NCI-H446 treated with DMSO at 0.1 percent for 48 hours (cell line): ENCODE measurements at places on chromosomes 4 and X.

DNA sequence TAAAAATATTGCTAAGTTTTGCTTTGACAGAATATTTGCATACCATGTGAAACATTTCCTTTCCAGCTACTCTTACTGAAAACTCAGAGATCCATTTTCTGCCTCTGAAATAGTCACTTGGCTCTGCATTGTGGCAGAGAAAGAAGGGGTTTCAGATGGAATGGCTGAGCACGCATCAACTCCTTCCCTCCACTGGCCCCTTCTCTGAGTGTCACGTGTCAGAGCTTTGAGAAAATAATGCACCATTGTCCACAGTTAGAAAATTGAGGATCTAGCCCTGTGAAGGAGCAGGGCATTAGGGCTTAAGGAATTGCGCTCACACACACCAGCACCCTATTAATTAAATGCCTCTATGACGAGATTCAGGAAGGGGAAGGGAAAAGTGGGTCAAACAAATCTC, 78.8 kb upstream of the FAT4 start:
- DNase-seq: no peak

DNA sequence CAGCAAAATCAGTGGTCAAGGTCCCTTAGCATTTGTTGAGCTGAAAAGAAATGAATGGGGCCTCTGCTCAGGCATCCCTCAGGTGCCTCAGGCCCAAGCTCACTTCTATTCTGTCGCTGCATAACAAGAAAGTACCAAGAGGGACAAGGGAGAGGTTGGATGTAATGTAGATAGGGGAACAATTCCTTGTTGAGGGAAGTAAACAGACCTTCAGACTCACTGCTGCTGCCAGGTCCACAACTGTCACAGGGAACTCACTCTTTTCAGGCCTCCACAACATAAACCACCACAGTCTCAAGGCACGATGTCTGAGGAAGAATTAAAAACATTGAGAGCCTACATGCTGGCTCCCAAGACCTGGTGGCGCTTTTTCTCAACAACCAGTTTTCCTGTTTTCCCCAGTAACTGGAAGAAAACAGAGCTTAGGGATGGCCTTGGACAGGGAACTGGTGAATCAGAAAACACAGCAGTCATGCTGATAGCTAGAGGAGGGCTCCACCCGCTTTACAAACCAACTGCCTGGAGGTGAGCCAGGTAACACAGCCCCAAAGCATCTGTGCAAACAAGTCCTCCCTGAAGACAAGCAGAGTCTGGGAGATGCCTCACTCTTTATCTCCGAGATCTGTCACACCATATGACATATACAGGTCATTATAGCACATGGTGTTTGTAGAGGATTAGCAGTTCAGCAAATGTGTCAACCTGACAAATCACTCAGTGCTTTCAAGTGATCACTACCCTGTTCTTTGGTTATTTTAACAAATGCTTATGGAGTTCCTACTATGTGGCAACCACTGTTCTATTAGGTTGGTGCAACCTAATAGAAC, 14.3 kb upstream of the AWAT1 start:
- DNase-seq: peak; percentile 4

- DNase-seq: no peak
Observed at GRCh38 chrX:129997086-129997485, 14.7 kb downstream of the BCORL1 start.

DNA sequence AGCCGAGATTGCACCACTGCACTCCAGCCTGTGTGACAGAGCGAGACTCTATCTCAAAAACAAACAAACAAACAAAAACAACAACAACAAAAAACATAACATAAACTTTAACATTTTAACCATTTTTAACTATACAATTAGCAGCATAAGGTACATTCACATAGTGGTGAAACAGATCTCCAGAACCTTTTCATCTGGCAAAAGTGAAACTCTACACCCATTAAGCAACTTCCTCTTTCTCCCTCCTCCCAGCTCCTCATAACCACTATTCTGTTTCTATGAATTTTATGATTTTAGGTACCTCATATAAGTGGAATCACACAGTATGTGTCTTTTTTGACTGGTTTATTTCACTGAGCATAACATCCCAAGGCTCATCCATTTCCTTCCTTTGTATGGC, 103.6 kb downstream of the FAM13A start:
- no peak for DNase-seq

DNA sequence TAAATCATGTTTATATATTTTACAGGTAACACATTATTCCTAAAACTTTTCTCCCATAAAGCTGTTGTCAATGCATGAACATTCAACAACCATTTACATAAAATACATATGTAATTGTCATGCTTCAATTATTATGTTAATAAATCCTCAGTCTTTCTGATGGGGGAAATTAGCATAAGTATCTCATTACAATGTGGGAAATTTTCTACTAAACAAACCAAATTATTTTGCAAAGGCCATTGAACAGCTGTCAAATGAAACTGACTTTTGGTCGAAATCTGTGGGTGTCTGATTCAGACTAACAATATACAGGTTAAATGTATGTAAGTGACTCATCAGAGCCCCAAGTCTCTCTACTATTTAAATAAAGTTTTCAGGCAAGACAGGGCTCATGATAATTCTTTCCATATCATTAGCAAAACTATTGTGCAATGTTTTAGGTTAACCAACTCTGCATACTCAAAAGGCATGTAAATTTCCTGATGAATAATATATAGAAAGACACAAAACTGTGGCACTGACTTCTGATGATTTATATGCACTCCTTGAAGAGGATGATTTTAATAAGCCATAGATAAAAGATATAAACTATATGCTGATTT, 795.3 kb upstream of the AADAT start:
- DNase-seq: no peak

- DNase-seq: no peak
Observed at GRCh38 chr4:37604461-37604860, 81.7 kb downstream of the RELL1 start.

GRCh38 chr4:139841464-139842195, 176.0 kb downstream of the MGST2 start:
- DNase-seq: no peak

DNA sequence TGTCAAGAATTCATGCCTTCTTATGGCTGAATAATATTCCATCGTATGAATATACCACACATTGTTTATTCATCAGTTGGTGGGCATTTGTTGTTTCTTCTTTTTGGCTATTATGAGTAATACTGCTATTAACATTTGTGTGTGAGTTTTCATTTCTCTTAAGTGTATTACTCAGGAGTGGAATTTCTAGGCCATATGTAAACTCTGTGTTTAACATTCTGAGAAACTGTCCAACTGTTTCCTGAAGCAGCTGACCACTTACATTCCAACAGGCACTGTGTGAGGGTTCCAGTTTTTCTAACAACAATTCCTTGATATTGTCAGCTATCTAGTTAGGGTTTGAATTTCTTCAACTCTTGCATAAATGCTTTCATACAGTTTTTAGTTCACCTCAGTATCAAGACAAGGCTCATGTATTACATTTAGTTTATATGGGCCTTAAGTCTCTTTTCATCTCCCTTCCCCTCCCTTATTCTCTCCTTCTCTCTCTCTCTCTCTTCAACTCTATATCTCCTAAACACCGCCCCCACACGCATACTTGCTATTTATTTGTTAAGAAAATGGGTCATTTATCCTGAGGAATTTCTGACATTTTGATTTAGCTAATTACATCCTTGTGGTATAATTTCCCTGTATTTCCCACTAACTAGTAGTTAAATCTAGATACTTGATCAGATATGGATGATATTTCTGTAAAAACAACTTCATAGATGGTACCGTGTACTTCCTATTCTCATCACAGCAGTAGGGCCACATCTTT, 77.4 kb downstream of the WDR19 start:
- no peak for DNase-seq

DNA sequence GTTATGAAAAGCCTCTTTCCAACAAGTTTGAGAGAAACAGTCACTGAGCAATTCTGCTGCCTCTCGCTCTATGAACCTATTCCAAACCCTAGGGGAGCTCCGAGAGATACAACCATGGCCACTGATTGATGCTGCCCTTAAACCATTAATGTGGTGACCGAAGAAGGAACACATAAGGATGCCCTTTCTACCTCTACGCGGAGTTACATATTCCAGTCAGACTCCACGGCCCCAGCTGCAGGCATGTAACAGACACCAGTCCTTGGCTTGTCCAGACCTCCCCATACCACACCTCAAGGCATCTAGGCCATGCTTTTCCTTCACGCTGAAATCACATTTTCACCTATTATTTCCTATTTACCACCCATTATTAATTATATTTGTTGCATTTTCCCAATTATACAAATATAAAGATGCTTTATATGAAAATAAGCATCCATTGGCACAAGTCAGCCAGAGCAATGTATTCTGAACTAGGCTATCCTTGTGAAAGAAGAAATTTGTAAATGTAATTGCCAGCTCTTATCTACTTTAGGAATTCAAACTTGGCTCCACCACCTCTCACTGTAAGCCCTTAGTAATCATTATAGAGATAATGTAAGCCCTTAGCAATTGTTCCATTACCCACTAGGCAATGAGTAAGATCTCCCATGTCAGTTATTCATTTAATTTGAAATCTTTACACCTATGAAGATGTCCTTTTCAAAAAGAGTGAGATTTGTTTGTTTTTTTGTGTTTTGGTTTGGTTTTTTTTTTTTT, 338.4 kb downstream of the NR3C2 start:
- no peak for DNase-seq

DNA sequence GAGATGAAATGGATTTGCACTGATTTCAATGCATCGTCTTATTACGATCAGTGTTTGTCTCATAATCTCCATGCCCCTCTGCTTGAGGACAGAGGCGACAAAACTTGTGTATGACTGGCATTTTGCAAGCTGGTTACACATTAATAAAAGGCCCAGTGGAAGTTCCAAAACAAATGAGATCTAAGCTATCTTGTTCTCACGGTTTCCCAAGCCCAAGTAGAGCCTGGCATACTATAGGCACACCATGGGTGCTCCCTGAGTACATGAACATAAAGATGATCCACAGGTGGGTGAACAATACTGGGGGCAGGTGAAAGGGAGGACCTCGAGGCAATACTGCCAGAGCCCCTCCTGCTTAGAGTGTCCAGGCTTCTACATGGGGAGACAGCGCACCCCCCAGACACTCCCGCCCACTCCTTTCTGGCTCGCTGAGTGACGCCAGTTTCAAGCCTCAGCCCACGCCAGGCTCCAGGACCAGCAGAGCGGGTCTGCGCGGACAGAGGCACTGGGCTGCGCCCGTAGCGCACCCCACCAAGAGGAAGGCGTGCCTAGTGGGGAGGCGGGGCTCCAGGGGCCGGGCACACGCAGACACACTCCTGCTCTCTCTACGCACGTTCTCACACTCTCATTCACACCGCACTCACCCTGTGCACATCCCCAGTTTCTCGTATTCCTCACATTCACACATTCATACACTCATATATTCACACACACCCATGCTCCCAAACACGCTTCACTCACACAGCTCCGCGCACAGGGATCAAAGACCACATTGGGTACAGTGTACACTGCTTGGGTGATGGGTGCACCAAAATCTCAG, 8.9 kb upstream of the GSX2 start:
- DNase-seq: no peak

GRCh38 chr4:105963461-105964400, 68.5 kb downstream of the NPNT start:
- DNase-seq: no peak

DNA sequence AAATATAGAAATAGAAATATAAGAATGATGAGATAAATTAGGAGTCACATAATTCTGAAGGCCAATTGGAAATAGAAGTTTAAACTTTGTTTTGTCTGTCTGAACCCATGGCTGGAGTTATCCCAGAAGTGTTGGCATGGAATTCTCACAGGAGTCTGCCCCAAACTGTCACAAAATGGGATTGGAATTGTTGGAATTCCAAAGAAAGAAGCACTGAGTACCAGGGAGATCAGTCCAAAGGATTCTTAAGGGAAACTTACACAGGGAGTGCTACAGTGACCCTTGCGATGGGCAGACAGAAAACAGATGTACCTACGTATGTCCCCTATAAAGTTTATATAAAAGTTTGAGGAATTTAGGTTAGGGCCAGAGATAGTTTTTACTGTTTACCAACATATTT, 1607.7 kb downstream of the ARAP2 start:
- DNase-seq: no peak

- DNase-seq: no peak
Observed at GRCh38 chrX:154890990-154891639, 5.0 kb downstream of the F8A1 start.

DNA sequence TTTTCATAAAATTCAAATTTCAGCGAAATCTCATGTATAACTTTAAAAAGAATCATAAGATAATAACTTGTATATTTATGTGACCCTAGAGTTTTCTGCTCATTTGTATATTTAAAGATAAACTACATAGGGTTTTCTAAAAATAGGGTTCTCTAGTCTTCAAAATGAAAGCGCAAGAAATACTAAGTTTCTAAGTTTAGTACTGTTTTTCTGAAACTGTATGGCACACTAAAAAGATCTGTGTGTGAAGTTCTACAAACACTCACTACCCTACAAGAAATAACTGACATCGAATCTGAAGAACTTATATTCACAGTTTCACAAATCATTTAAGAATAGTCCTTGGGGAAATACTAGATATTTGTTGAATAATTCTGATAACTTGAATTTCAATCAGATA, 38.7 kb upstream of the NDST4 start:
- DNase-seq: no peak

- DNase-seq: no peak
Observed at GRCh38 chr4:78989697-78990270, 50.5 kb upstream of the PAQR3 start.

GRCh38 chrX:6187256-6187655, 41.4 kb downstream of the NLGN4X start:
- DNase-seq: no peak

DNA sequence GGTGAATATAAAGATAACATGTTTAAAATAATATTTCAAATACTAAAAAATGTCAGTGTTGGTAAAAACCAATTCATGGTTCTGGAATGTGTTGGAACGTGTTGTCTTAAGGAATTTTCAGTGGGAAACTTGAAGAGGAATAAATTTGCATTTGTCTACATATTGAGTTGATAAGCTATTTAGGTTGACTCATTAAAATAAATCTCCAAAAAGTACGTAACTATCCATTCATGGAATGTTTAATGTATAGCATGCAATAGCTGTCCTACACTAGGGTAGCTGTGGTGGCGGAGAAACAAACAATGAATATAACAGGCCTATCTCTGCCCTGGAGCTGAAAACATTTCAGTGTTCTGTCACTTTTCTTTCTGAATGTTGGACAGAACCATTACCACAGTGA, 20.3 kb downstream of the SHISA3 start:
- no peak for DNase-seq

DNA sequence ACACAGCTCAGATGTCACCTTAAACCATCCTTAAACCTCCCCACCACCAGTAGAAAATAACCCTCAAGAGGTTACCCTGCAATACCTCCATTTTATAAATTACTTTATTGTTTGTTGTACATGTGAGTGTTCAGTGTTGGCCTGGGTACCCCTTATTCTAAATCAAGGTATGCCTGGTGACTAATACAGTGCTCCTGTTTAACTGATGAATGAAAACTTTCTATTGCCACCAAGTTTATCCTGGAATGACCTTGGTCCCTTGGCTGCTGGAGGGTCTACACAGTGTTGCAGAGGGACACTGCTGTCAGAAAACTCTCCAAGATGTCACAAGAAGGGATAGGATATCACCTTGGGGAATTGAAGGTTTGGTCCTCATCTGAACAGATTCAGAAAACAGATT, 7.3 kb upstream of the TXLNG start:
- DNase-seq: no peak

GRCh38 chr4:40991908-40992307, 222.4 kb downstream of the APBB2 start:
- no peak for DNase-seq
